Stimulated activated CD8-positive, alpha-beta memory T cell treated with anti-CD3 and anti-CD28 coated beads, Interleukin-4, amount 100 ng/mL, for 24 hours (primary cell): ENCODE measurements at places on chromosomes 12 and 14.

GRCh38 chr12:107441665-107442300 is 243.8 kb upstream of the PWP1 start:
- no peak for DNase-seq

DNA sequence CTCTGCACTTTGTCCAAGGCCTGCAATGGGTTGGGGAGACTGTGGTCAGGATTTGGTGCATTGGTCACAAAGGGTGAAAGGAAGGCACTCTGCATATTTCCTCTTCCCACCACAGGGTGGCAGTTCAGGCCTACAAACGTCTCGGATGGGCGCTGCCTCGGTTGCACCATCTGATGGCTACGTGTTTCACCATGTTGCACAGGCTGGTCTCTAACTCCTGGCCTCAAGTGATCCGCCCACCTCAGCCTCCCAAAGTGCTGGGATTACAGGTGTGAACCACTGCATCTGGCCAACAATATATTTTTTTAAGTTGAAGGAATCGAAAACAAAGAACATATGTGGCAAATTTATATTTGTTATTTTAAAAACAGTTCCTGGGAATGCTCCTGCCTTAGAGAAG is 35.1 kb downstream of the TMBIM6 start:
- DNase-seq = peak; percentile 34

DNA sequence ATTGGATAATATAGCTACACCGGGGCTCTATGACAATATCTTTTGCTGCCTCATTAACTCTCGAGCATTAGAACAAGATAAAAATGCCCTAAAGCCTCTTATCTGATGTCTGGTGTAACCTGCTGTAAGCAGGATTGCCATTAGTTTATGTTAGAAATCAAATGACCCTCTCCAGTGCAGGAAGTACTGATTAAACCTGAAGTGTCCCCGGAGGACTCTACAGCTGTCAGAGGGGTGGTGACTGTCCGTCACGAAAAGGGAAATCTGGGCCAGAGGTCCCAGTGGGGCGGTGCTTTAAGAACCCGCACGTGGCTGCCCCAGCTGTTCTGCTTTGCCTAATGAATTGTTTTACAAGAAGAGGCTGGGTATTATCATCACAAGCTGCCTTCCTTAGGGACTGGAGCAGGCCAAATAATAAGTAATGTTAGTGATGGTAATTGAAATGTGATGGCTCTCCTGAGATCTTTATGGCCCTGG is 55.7 kb downstream of the LIN52 start:
- no peak for DNase-seq

- DNase-seq = no peak
Measured at GRCh38 chr12:26431211-26431610, 235.8 kb downstream of the SSPN start.
